ENCODE measurements at places on chromosomes 3 and 15.

DNA sequence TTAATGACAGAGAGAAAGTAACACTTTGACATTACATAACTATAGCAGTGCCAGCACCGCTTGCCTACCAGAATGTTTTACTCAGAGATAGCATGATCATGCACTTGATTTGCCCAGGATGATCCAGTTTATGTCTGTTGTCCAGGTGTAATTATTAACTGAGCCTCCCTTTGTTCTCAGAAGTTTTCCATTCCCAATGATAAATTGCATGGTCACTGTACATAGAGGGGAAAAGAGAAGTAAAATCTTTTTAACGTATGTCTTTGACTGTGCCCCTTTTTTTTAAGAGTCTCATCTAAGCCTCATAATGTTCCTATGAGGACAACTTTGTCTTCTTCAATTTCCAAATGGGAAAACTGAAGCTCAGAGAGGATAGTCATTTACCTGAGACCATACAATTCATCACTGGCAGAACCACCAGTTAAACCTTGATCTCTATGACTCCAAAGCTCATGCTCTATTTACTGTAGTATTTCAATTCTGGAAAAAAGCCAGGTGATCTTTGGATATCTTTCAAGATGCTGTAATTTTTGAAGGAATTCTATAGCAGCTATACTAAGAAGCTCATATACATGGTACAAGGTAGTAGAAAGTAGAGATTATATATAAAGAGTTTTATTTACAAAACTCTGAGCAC is 25.1 kb downstream of the C3orf85 start:
- no peak for DNase-seq

DNA sequence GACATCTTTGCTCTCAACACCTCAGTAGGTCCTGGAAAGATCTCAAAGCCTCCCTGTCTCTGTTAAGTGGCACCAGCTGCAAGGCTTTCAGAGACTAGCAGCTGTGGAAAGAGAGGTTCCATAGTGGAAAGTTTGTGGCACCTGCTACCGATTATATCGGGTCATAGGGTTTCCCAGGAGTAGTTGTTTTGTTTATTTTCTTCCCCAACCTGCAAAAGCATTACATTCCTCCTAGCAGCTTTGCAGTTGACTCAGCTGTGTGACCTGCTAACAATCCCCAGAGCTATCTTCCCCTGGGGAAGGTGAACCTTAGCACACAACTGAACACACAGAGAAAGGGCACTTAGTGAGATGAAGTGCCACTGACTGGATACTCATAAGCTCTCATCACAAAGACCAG is 598.9 kb upstream of the GRM7 start:
- DNase-seq = no peak

GRCh38 chr3:172449466-172450149 is 1.4 kb upstream of the GHSR start:
- peak; percentile 1 for DNase-seq

- DNase-seq = no peak
Measured at GRCh38 chr3:15941958-15942357, 144.2 kb upstream of the ANKRD28 start.

GRCh38 chr3:35438101-35438500 is 201.2 kb upstream of the ARPP21 start:
- no peak for DNase-seq

DNA sequence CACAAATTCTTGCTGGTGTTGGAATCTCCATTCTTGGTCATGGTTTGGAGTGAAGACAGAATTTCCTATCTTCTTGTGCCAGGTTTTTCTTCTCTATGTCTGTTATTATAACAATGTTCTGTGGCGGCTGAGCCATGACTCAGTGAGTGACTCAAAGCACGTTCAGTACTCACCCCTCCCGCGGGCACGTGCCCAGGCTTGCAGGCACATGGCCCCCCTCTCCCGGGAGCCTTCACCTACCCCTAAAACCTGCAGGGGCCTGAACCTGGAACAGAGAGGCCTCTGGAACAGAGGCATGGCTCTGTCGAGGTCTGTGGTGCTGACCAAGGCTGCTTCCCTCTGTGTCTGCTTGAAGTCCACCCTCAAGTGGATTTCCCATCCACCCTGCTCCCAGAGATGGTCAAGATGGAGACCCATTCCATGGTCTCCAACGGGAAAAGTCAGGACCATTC is 27.6 kb downstream of the PLXNB1 start:
- peak; percentile 78 for DNase-seq

- DNase-seq = no peak
Measured at GRCh38 chr3:115833074-115833473, 209.8 kb downstream of the GAP43 start.

DNA sequence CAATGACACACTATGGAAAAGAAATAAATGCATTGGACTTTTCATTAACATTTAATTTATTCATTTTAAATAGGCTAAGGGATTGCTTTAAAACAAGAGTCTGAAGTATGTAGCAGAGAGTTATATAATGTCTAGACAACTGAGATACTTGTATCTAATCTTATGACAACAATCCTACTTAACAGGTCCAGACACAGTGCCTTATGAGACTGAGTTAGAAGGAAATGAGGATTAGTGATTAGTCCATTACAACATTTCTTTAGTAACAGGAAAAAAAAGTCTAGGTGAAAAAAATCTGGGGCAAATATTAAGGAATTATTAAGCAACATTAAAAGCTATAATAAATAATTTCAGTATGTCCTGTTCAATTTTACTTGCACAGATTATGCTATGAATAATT is 140.6 kb downstream of the MEIS2 start:
- DNase-seq = no peak

GRCh38 chr15:97683831-97684230 is 276.7 kb upstream of the ARRDC4 start:
- no peak for DNase-seq

DNA sequence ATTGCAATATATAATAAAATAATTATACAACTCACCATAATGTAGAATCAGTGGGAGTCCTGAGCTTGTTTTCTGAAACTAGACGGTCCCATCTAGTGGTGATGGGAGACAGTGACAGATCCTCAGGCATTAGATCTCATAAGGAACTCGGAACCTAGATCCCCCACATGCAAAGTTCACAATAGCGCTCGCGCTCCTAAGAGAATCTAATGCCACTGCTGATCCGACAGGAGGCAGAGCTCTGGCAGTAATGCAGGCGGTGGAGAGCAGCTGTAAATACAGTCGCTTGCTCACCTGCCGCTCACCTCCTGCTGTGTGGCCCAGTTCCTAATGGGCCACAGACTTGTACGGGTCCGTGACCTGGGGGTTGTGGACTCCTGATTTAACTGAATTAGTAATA is 87.8 kb downstream of the P3H2 start:
- DNase-seq = no peak

- DNase-seq = peak; percentile 25
Measured at GRCh38 chr3:61452535-61453090, 108.8 kb upstream of the PTPRG start.

DNA sequence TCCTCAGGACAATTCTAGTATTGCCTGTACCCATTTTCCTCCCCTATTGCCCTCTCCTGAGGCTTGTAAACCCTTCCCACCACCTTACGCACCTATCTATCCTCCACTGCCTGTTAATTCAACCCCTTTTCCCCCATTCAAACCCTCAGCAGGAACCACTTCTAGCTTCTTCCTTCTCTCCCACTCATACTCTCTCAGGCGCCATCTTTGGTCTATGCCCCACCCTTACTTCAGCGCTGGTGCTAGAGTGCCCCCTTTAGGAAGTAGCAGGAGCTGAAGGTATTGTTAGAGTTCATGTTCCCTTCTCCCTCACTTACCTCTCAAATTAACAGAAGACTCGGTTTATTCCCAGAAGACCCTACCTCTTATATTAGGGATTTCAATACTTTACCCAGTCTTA is 121.8 kb upstream of the NLGN1 start:
- no peak for DNase-seq

DNA sequence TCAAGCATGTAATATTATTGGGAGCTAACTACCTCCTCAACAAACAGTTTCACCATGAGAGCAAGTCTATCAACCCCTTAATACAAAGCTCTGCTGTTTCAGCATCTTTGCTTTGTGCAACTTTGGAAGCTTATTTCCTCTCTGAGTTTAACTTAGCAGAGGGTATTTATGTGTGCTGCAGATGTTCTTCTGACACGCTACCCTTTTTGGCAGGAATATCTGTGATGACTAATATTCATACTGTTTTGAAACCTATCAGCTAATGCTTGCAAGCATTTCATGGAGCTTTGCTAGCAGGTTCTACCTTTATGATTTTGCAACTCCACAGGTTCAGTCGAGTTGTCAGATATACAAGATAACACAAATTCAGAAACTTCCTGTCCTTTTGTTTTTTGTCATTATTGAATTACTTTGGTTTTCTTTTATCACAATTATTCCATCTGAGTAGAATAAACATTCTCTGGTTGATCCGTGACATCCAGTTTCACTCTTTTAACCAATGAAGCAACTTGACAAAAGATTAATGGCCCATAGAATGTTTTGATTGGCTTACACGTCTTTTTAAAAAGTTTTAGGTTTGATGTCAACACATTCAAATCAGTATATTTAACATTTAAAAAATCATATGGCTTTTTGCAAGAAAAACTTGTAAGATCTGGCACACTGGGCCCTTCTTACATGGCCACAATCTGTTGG is 1.7 kb upstream of the SLC9A9 start:
- DNase-seq = peak; percentile 77

GRCh38 chr3:78974181-78974790 is 793.5 kb downstream of the ROBO1 start:
- DNase-seq = peak; percentile 27

- no peak for DNase-seq
Measured at GRCh38 chr3:54876694-54877093, 51.2 kb downstream of the LRTM1 start.

DNA sequence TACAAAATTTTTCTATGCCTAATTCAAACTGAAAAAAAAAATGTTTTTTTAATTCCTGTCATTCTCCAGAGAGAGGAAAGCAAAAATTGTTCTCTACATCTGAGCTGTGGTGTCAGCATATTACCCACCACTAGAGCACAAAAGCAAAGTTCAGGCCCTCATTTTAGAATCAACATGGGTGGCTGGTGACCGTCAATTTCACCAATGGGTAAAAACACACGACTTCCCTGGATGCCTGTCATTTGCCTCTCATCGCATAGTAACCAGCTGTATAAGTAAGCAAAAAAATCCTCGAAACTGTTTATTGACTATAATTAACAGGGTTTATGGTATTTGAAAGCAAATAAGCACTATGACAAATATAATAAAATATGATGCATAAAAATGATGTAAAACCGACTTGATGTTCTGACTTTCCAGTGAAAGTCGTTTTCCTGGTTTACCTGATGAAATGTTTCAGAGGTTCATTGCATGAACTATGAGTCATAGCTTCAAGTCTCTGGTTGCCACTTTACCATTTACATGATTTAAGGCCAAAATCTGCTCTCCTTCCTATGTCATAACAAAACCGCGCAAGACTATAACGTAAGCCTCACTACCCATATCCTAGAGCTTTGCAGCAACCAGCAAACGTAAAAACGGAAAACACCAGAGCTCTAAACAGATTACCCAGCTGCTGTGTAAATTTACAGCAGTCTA is 60.5 kb downstream of the THBS1 start:
- no peak for DNase-seq

GRCh38 chr3:15292765-15293522 is 39.4 kb downstream of the SH3BP5 start:
- DNase-seq = no peak

DNA sequence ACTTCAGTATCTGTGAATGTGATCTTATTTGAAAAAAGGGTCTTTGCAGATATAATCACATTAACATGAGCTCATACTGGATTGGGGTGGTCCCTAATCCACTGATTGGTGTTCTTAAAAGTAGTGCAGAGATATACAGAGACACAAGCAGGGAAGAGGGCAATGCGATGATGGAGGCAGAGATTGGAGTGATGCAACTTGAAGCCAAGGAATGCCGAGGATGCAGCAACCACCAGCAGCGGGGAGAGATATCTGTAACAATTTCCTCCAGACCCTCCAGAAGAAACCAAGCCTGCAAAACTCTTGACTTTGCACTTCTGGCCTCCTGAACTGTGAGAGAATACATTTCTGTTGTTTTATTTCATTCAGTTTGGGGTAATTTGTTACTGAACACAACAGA is 171.0 kb upstream of the MBNL1 start:
- no peak for DNase-seq

DNA sequence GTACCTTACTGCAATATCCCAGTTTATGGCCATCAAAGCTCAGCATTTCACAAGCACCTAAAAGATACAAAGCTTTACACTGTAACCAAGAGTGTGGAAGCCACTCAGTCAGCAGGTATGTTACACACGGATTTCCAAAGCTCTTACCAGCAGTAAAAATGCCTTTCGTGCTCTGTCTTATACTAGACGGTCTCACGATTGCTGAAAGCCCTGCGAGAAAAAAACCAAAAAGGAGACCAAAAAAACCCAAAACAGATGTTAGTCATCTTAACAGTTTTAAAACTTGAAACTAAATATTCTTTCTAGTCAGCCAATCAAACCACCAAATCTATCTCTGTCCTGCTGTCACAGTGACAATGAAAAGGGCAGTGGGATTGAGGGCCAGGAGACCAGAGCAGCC is 39.0 kb downstream of the TAMM41 start:
- DNase-seq = peak; percentile 67

- no peak for DNase-seq
Measured at GRCh38 chr3:78494851-78495250, 1272.9 kb downstream of the ROBO1 start.
